ENCODE measurements at places on chromosomes 5 and 9.

GRCh38 chr9:26870292-26870691, 22.3 kb downstream of the CAAP1 start:
- no peak for DNase-seq

DNA sequence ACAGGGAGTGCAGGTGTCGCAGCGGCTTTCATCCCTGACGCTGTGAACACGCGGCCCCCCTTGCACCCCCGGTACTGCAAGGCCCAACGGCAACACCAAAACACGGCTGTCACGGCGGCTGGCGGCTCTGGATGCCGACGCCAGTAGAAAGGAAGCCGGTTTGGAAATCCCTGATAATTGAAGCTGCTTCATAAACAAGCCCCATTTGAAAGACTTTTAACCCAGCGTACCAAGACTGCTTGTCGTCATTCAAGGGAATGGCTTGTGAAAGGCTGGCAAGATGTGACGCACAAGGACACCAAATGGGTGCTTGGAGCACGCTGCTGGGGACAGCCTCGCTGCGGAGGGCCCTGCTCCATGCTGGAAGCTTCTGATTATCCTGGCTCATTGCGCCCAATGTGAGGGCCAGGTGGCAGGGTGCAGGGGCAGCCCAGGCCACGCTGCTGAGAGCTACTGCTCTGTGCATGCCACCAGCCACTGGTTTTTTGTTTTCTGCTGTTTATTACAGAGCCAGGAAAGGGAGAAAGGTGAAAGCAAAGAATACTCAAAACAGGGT, 63.1 kb downstream of the GTF3C4 start:
- no peak for DNase-seq

DNA sequence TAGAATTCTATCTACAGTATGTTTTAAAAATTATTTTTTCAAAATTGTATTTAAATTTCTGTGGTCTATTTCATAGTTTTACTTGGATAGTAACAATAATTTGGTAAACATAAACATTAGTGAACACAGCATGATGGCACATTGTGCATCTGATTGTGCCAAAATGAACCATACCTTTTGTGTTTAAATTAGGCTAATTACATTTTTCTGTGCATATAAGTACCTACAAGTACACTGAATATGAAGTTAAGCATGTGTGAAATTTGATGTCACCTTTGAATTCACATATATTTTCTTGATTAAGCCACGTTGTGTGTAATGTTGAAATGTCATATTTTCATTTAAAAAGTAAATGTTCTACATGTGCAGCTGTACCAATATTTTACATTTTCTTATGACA, 13.4 kb downstream of the PBX3 start:
- no peak for DNase-seq

DNA sequence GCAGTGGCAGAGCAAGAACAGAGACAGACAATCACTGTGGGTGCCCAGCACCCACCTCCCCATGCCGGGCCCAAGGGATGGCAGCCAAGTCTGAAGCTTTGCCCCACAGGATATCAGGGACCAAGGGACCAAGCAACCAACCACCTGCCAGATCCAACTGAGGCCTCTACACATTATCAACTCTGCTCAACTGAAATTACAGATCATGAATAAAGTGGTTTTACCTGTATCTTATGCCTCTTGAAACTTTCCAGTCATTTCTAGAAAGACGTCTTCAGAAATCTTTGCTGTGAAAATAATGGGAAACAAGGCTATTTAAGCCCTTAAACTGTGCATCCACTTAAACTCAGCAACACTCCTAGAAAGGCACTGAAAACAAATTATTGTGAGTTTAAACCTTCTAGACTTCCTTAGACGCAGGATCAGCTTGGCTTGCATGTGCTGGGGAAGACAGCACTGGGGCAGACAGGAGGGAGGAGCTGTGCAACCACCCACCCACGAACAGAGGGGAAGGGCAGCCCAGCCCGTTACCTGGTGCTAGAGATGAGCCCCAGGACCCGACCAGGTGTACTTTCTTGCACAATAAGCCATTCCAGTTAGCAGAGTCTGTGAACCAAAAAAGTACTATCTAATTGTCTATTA, 80.0 kb downstream of the SEMA4D start:
- no peak for DNase-seq

- DNase-seq, result no peak
These were observed 200.9 kb downstream of the GADD45G start for GRCh38 chr9:89805571-89806292.

DNA sequence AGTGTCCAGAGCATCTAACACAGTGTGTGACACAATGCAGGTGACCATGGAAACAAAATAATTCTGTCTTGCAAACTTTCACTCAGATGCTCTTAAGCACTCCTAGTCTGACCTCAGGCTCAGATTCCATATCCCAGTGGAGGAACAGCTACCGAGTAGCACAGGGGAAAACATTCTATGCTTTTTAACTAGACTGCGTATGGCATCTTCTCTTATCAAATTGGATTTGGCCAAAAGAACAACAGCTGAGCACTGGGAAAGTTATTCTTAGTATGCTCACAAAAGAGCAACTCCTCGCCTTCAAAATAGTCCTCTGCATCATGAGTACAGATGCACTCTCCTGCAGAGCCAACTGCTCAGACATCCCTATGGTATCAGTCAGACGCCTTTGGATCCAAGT, 528.2 kb upstream of the DAP start:
- DNase-seq, result no peak

DNA sequence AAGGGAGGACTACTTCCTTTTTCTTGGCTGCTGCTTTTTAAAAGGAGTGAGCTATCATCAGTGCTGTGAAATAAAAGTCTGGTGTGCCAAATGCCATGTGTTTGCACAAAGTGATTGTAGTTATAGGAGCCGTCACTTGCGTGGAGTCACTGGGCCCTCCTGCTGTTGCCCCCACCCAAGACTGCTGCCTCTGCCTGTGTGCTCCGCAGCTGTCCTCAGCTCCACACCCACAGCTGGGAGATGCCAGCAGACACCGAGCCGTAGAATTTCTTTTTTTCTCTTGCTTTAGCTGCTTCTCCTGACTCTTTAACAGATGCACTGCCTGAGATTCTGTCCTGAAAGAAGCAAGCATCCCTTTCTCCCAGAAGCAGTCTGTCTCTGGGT, 9.8 kb upstream of the GLE1 start:
- DNase-seq, result no peak

DNA sequence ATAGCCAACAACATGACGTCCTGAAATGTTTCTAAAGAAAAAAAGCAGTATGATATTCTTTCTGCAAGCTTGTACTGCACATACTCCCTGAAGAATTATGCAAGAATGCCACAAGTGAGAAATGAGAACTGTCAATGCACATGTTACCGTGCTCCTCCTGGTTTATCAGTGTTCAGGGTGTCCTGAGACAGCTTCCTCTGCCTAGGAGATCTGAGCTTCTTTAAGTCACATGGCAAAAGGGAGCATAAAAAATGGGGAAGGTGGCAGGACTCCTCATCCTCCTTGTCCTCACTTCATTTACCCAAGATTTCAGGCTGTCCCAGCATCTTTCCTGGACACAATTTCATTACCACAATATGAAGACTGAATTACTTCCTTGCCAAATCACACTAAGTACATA, 238.2 kb downstream of the GLIS3 start:
- DNase-seq, result no peak

DNA sequence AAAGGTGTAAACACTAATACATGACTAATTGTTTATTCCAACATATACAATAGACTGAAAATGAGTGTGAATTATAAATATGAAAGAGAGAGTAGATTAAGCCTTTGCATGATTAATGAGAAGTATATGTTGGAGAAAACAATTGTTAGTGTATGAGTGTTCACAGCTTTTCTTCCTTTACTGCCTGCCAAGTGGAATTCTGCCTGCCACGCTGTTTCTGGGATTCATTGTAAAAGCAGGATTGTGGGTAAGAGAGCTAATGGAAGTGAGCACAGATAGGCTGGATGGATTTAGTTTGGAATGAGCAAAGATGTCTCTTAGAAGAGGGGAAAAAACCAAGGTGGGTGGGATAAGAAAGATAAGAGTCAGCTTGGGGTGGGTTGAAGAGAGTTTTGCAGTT, 129.6 kb upstream of the NMUR2 start:
- no peak for DNase-seq

- DNase-seq, result no peak
These were observed 58.5 kb downstream of the CSF2 start for GRCh38 chr5:132132138-132132537.

GRCh38 chr5:6135977-6136376, 242.4 kb downstream of the MED10 start:
- no peak for DNase-seq

- DNase-seq, result no peak
These were observed 6.0 kb upstream of the GRAMD2B start for GRCh38 chr5:126417178-126417577.

GRCh38 chr5:122774519-122774860, 390 bp upstream of the SNX2 start:
- no peak for DNase-seq

Data from NCI-H460 (cell line).